ENCODE measurements at places on chromosomes 13 and 19.

DNA sequence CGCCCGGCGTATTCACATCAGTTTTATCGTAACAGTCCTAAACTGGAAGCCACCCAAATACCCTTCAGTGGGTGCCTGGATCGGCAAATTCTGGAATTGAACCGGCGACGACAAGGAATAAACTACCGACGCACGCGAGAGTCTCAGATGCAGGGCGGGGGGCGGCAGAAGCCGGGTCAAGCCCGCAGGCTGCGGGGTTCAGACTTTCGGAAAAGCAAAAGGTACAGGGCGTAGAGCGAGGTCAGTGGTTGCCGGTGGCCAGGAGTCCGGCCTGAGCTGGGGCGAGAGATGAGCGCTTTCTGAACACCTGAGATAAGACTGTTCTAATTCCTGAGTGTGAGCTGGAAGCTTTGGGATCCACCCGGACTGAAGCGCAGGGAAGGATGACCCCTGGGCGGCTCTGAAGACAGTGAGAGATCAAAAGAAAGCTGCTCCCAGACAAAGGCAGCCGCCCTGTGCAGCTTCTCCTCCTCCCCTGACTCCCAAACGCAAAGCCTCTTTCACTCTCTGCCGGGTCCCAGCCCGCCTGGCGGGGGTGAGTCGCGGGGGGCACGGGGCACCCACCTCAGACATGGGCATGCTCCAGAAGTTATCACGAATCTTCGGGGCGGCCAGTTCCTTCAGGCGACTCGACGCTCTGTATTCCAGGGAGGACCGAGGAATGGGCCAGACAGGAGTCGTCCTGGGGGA is 26.2 kb upstream of the MIER2 start:
- no peak for DNase-seq

DNA sequence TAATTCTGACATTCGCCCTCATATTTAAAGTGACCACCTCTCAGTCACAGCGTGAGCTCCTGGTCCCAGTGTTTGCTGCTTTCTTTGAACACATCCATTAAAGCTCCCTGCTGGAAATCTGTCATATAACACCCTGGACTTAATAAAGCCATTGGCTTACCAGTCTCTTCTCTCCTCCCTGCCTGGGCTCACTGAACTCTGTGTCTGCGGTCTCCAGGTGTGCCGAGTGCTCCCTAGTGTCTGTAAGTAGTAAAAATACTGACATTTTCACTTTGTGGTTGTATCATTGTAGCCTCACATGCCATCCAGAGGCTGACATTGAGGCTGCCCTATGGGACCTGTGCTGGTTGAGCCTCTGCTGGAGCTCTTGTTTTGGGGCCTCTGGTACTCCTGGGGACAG is 2.6 kb upstream of the PSG11 start:
- DNase-seq: no peak

DNA sequence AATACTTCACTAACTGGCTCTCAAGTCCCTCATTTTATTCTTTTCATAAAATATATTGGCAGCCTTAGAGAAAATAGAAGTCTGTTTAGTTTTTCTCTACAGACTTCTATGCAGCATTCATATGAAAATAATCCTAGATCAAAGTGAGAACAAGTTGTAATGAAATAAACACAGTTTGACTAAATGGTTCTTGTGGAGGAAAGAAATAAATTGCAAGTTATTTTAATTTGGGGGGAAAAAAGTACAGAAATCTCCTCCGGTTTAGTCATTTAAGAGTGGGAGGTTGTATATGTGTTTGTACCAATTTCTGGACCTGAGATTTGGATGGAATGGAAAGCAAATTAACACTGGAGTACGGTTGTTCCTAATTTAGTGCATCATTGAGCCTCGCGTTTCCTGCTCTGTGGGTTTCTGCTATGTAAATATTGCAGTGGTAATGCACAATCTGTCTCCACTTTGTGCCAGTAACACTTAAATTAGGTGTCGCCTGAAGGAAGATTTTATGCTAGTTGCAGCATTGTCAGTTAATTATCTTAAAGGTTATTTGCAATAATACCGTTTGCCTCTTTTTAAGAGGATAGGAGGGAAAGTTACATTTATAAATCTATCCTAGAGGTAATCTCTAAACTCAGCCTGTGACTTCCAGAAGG is 100.2 kb downstream of the ZIC5 start:
- DNase-seq: no peak

- peak; percentile 52 for DNase-seq
These were observed 64.2 kb downstream of the LNX2 start for GRCh38 chr13:27556109-27556508.

DNA sequence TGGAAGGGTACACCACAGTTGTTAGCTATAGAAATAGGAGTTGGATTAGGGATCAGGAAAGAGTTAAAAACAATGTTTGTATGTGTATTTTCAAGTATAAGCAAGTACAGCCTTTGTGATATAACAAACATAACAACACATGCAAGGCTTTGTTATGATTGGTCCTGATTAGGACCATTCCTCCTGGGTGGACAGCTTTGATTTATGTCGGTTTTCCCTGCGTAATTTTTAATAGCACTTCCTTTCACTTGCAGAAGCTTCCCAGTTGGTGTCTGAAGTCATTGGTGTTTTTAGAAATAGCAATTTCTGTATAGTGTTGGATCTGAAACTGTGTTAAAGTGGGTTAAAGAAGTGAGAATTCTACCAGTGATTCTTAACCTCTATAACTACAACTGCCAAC is 10.0 kb downstream of the FNDC3A start:
- DNase-seq: no peak

GRCh38 chr19:6590827-6591319 is at the start of gene CD70:
Gene CD70 (minus strand): TSS chr19:6591150. CDS start chr19:6591002, 148 bp downstream.
- peak; percentile 62 for DNase-seq

- DNase-seq: no peak
These were observed 86.5 kb downstream of the TSHZ3 start for GRCh38 chr19:31262725-31263191.

GRCh38 chr13:33213024-33213768 is 72.4 kb downstream of the STARD13 start:
- DNase-seq: no peak

GRCh38 chr13:41956272-41956671 is 4.6 kb downstream of the VWA8 start:
- DNase-seq: no peak

- DNase-seq: no peak
These were observed 41.2 kb upstream of the ZNF835 start for GRCh38 chr19:56712611-56713276.

DNA sequence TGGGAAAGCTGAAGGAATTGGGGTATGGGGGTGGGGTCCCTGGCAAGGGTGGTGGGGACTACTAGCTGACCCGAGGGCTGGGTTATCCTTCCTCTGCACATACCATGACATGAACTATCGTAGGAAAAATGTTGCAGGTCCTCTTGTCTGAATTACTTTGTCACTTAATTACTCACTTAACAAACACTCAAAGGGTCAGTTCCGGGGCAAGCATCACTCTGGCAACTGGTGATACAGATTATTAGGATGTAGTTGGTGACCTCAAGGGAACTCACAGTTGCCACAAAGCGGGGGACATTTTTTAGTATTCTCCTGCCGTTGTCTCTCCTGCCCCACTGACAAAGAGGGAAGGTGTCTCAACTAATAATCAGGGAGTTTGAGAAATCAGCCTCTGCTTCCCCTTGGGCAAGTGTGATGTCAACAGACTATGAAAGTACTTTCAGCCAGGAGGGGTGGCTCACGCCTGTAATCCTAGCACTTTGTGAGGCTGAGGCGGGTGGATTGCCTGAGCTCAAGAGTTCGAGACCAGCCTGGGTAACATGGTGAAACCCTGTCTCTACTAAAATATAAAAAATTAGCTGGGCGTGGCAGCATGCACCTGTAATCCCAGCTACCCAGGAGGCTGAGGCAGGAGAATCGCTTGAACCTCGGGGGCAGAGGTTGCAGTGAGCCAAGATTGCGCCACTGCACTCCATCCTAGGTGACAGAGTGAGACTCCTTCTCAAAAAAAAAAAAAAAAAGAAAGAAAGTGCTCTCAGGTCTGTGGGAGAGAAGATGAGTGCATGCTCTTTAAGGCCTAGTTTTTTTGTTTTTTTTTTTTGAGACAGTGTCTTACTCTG is 10.3 kb downstream of the DNAJB1 start:
- peak; percentile 69 for DNase-seq

DNA sequence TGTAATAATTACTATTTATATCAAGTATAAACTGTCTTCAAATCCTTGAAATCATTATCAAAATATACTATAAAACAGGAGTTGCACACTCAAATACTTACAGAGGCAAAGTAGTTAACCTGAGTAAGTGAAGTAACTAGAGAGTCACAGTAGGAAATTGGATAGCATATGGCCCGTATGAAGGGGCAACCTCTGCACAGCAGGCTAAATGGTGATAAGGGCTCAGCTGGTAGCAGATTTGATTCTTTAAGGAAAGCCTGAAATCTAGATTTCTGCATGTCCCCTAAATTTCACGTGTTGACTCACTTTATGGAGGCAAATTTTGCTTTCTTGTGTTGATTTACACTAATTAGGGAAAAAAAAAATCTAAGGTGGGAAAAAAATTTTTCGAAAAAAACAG is 46.4 kb downstream of the STOML3 start:
- no peak for DNase-seq

GRCh38 chr19:6589711-6590257 is 1.2 kb downstream of the CD70 start:
- DNase-seq: no peak

- peak; percentile 72 for DNase-seq
These were observed 9.6 kb upstream of the ZC3H13 start for GRCh38 chr13:46062185-46062584.

DNA sequence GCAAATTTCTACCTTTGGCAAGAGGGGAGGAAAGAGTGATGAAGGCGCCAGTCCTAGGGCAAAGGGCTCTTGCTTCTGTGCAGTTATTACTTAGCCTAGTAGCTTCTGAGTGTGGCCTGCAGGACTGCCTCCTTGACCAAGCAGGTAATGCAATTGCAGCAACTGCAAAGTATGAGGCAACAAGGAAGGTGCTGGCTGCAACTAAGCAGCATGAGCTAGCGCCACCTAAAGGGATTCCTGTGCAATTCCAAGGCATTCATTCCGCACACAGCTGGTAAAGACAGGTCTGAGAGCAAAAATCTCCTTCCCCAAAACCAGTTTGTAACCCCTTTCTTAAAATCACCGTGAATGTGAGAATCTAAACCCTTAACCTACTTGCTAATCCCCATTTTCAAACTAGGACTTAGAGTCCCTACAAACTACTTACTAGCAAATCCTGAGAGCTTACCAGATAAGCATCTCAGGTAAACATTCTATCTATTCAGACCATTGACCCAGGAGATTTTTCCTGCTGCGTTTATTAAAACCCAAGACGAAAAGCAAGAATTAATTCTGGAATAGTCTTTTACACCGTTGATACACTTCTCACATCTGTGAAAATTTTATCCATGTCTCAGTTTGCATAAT is 62.9 kb downstream of the DCT start:
- DNase-seq: peak; percentile 26

DNA sequence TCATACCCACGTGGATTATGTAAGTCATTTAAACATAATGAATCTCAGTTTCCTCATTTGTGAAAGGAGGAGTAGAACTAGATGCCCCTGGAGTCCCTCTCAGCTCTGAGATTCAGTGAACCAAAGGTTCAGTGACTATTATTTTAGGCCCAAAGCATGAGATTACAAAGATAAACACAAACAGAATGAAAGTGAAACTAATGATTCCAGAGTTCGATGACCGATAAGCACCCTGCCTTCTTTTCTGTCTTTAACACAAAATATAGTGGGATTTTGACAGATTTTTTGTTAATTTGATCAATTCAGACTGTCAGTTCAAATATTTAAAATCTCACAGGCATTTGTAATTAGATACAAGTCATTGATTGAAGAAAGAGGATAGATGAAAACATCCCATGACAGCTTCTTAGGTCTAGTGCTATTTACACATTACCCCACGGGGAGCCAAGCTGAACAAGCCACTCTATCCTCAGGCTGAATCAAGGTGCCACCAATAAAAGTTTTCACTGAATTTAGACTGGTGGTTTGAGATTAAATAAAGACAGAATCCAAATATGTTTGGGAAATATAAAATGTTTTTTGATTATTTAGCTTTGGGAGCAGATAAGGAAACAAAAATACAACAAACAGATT is 64.6 kb upstream of the RAP2A start:
- DNase-seq: no peak

- DNase-seq: no peak
These were observed 11.7 kb upstream of the IRGC start for GRCh38 chr19:43704002-43704705.

GRCh38 chr19:21317821-21318220 is 11.4 kb downstream of the ZNF708 start:
- no peak for DNase-seq

DNA sequence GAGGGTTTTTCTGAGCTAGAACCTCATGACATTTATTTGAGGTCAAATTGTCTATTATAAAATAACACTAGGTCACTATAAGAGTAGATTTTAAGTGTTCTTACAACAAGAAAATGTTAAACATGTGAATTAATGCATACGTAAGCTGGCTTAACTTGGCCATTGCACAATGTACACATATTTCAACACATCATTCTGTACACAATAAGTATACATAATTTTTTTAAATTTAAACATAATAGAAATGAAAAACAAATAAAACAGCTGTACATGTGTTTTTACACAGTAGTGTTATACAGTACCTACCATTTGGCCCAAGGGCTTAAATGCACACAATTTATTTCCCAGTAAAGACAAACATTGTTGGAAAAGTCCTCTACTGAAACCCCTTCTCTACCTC is 269.9 kb downstream of the DACH1 start:
- no peak for DNase-seq

- DNase-seq: peak; percentile 23
These were observed 73.2 kb upstream of the MLNR start for GRCh38 chr13:49146950-49147355.

GRCh38 chr13:23394821-23395220 is 38.7 kb downstream of the SACS start:
- DNase-seq: no peak

DNA sequence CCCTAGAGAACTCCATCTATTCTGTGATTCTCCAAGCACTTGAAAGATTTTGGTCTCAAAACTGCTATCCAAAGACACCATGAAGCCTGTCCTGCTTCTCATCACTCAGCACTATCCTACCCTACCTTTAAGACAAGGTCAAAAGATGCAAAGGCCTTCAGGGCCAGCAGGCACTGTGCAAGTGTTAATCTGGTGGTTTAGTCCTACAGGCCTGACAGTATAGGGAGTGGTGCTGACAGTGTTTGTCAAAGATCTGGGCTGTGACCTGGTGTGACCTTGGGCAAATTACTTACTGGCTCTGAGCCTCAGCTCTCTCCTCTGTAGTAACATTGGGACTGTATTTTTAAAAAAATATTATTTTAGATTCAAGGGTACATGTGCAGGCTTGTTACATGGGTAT is 28.0 kb downstream of the SIAH3 start:
- no peak for DNase-seq
